NCI-H1694 (cell line): ENCODE measurements at places on chromosomes 13 and 19.

DNA sequence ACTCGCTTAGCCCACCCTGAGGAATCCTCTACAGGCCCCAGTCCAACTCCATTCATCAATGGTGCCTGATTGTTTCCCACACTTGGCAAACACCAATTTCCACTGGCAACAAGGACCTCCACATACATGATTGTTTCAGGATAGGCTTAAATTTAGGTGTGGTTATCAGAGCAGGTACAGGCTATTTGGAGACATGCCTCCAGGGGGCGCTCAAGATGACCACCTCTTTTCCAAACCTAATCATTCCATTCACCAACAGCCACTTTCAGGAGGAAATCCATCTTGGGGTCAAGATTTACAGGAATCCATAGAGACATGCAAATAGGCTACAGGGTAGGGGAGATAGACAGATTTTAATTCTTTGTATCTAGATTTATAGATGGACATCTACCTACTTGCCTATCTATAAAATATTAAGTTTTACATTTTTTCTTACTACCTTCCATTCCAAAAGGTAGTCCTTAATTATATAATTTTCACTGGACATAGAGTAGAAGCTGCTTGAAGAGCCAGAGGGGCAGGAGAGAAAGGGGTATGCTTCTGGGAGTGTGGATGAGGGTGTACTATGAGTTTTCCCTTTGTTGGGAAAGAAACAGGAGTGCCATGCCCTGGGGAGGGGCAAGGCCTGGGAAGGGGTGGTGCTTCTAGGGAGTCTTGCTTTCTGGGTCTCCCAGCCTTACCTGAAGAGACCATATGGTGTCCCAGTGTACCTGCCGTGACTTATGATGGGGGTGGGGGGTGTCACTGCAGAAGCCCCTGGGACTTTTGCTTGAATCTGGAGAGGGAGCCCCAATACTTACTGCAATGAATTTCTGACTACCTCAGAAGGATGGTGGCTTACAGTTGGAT is 14.1 kb upstream of the PCDH8 start:
- peak; percentile 44 for DNase-seq

DNA sequence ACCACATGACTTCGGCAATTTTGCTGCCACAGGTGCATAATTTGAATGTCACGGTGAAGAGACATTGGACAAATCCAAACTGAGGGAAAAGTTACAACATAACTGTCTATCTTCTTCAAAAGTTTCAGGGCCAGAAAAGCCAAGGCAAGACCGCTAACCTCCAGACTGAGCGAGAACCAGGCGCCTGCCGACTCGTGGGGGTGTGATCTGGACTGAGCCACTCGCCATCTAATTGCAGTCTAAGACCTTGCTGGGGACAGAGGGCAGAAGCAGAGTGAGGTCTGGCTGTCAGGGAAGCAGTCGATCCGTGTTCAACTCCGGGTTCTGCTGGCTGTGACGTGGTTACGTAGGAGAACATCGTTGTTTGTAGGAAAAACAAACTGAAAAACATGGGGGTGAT is 88.6 kb downstream of the SPACA7 start:
- no peak for DNase-seq

GRCh38 chr19:6417713-6418561 is 6.7 kb downstream of the KHSRP start:
- DNase-seq = no peak

GRCh38 chr13:78192716-78193115 is 274.1 kb upstream of the EDNRB start:
- no peak for DNase-seq

- DNase-seq = no peak
Measured at GRCh38 chr13:23350009-23350408, 83.5 kb downstream of the SACS start.

DNA sequence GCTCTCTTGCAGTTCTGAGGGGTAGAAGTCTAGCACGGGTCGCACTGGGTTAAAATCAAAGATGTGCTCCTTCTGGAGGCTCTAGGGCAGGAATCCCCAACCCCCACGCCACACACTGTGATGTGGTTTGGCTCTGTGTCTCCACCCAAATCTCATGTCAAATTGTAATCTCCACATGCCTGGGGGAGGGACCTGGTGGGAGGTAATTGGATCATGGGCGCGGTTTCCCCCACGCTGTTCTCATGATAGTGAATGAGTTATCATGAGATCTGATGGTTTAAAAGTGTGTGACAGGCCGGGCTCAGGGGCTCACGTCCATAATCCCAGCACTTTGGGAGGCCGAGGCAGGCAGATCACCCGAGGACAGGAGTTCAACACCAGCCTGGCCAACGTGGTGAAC is 26.6 kb upstream of the CALM3 start:
- no peak for DNase-seq

DNA sequence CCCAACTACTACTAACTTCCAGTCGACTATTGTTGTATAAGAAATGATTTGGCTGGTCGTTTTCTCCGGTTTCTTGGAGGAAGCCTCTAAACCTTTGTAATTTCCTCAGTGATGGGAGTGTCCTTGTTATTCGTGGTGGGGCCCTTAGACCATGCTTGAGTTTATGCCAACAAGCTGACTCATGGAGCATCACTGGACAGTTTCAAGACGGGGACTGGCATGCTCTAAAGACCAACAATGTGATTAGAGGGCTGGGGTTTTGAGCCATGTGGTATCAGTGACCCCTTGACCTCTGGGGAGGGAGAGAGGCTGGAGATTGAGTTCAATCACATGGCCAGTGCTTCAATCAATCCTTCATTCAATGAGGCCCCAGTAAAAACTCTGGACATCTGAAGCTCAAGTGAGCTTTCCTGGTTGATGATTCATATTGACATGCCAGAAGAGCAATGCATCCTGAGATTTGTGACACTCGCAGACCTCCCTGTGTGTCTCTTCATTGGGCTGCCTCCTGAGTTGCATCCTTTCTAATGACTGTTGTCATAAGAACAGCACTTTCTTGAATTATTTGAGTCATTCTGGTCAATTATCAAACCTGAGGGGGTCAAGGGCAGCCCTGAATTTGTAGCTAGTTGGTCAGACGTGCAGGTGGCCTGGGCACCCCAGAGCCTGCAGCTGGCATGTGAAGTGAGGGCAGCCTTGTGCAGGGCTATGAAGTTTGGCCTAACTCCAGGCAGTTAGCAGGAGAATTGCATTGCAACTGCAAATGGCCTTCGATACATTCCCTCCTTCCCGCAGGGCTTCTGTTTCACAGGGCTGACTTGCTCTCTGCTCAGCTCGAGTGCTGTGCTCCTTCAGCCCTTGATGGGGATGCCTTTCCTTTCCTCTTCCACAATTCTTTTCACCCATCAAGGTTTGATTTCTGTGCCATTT is 246.5 kb downstream of the FGF9 start:
- no peak for DNase-seq

DNA sequence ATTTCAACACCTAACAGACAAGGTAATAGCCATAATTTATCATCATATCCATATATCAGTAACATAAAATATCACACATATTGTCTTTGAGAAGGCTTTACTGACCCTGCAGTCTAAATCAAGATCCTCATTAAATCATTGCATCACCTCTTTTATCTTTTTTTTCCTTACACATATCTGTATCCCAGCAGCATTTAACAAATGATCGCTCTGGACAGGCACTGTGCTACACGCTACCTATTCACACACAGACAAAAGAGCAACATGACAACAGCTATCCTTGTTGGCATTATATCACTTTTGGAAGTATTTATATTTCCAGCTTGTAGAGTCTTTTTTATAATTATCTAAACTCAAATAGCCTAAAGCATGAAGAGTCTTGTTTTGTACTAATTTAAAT is 73.3 kb upstream of the NBEA start:
- no peak for DNase-seq

DNA sequence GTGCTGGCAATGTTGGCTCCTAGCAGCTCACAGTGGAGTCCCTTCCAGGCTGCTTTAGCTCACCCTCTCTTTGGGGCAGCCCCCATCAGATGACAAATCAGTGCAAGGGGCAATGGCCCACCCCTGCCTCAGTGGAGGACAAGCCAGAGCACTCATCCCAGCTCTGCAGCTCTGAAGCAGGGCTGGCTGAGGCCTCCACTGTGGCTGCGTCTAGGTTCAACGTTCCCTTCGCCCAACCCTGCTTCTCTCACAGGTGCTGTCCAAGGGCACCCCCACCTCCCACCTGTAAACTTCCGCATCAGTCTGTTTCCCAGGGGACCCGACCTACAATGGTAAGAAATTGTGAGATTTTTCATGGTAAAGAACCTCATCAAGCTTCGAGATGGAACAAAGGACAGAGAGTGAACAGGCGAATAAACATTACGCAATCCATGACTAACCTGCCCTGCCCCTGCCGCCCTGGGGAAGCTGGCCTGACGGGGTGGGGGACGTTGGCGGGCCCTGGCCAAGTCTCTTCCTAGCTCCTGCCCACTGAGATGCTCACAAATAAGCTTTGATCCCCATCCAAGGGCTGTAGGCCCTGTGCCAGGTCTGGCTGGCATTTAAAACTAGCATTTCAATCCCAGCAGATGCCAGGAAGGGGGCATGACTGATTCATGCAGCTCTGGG is 40.5 kb downstream of the DZIP1 start:
- peak; percentile 36 for DNase-seq

DNA sequence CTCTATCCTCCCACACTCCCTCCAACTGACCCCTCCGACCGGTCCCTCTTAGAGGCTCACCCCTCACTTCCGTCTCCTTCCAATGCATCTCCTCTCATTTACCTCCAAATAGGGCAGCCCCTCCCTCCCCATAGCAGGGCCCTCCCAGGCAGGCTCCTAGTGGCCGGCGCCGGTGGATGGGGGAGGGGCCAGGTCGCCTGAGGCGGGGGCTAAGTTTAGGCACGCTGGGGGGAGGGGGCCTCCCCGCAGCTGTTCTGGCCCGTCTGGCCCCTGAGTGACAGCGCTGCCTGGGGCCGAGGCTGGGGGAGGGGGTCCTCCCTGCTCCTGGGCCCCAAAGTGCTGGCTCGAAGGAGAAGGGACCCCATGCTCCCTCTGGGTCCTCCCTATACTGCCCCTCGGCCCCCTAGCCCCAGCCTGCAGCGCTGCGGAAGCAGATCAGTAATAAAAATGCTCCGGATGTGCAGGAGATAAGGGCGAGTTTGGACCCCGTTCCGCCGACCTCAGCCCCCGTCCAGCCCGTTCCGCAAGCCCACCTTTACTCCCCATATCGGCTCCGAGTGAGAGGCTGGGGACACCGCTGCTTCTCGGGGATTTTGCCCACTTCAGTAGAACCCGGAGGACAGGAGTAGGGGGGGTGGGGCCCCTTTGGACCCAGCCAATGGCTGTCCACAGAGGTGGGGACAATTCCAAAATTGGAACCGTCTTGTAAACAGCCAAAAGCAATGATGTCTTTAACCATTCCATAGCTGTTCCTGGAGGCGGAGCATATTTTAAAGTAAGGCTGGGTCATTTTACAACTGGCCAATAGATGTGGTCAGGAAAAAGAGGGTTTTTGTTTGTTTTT is 4.0 kb downstream of the RTN2 start:
- DNase-seq = no peak

DNA sequence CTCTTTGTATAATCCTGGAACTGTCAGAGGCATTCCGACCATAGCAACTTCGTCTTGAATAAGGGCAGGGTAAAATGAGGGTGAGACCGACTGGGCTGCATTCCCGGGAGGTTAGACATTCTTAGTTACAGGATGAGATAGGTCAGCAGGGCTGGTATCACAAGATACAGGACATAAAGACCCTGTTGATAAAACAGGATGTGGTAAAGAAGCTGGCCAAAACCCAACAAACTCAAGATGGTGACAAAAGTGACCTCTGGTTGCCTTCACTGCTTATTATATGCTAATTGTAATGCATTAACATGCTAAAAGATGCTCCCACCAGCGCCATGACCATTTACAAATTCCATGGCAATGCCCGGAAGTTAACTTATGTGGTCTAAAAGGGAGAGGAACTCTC is 27.7 kb upstream of the MBNL2 start:
- DNase-seq = no peak

- peak; percentile 7 for DNase-seq
Measured at GRCh38 chr13:41075034-41075433, 13.7 kb downstream of the WBP4 start.

DNA sequence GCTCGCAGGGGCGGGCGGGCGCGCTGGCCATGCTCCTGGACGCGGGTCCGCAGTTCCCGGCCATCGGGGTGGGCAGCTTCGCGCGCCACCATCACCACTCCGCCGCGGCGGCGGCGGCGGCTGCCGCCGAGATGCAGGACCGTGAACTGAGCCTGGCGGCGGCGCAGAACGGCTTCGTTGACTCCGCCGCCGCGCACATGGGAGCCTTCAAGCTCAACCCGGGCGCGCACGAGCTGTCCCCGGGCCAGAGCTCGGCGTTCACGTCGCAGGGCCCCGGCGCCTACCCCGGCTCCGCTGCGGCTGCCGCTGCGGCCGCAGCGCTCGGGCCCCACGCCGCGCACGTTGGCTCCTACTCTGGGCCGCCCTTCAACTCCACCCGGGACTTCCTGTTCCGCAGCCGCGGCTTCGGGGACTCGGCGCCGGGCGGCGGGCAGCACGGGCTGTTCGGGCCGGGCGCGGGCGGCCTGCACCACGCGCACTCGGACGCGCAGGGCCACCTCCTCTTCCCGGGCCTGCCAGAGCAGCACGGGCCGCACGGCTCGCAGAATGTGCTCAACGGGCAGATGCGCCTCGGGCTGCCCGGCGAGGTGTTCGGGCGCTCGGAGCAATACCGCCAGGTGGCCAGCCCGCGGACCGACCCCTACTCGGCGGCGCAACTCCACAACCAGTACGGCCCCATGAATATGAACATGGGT is 599 bp downstream of the ZIC2 start:
- DNase-seq = no peak

- DNase-seq = no peak
Measured at GRCh38 chr13:54953786-54954185, 1925.2 kb downstream of the OLFM4 start.

GRCh38 chr19:18657590-18658365 is 20.9 kb downstream of the KLHL26 start:
- no peak for DNase-seq

DNA sequence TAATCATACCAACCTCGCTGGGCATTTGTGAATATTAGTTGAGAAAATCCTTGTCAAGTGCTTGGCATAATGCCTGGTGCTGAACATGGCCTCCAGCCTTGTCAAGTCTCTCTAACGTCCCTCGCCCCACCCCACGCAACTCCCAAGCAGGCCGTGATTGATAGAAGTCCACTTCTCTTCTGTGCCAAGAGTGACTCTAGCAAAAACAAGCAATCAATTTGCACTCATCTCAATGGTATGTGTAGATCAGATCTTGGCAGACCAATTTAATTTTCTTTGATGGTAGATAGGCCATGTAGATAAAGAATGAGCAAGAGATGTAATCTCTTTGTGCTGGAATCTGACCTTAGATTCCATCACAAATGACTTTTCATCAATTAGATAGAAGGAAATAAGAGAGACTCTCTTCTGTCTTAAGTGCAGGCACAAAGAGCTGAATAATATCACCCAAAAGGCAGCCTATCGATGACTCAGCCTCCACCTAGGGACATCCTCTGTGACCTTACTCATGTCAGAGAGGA is 31.0 kb upstream of the KATNAL1 start:
- no peak for DNase-seq

GRCh38 chr13:46613409-46614049 is 60.6 kb downstream of the LRCH1 start:
- no peak for DNase-seq
